Karpas-422 (cell line): ENCODE measurements at places on chromosomes 4 and X. TPM values are rescaled to one million over a fixed set of nuclear protein-coding genes. Genes with fewer than 3 reads are reported as not detected.

DNA sequence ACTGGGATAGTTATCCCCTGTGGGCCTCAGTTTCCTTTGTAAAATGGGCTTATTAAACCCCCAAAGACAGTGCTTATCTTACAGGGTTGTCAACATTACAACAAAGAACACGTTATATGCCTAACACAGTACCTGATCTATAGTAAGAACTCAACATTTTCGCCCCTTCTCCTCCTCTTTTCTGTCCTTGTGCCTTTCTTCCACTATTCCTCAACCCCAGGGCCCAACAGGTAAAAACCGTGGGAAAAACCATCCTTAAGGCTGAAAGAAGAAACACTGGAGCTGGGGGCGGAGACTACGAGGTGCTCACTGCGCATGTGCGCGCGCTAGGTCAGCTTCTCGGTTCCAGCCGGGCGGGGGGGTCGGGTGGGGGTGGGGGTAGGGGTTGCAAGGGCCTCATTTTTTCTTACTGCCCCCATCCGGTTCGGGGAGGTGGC is 426 bp upstream of the XIAP start:
- DNase-seq, result no peak

GRCh38 chr4:125704726-125705125 is 390.0 kb downstream of the FAT4 start:
- DNase-seq, result no peak

The MAGEB17 gene
- total RNA-seq, result not detected in 2 replicates

DNA sequence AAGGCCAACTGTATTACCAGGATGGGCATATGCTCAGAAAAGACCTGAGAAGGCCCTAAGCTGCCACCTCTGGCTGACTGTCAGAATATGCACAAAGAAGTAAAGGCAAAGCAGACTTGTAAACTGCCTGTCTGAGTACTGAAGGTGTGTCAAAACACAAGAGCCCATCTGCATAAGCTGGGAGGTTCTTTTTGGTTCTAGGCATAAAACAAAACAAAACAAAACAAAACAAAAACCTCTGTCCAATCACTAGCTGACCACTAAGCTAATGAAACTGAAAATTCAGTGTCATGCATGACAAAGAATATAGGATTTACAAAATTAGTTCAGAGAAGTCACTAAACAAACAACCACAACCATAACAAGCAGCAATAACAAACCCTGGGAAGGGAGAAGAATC is 20.6 kb downstream of the SH3D19 start:
- no peak for DNase-seq

DNA sequence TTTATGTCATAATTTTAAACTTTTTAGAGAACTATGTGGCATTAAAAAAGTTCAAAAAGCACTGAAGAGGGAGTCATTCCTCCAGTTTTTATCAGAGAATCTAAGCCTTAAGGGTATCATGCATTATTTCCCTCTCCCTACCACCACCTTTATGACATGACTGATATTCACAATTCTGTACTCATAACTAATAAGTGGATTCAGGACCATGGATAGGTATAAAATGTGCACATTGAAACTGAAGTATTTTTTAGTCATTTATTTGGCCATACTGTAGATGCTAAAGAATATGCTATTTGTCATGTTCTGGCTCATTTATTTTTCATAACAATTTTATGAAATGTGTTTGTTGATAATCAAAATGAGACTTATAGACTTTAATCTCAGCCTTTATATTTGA is 897.5 kb upstream of the AGA start:
- no peak for DNase-seq

The FRMPD4 gene
- not detected in 2 replicates for total RNA-seq

- no peak for DNase-seq
Measured at GRCh38 chrX:16484338-16484737, 165.6 kb upstream of the S100G start.

The HHIP gene
- not detected in 2 replicates for total RNA-seq

GRCh38 chr4:7186031-7186430 is 6.3 kb upstream of the SORCS2 start:
- DNase-seq, result peak; percentile 91

GRCh38 chr4:17447675-17448298 is 64.1 kb downstream of the QDPR start:
- DNase-seq, result peak; percentile 88

The GLRA2 gene
- not detected in 2 replicates for total RNA-seq

DNA sequence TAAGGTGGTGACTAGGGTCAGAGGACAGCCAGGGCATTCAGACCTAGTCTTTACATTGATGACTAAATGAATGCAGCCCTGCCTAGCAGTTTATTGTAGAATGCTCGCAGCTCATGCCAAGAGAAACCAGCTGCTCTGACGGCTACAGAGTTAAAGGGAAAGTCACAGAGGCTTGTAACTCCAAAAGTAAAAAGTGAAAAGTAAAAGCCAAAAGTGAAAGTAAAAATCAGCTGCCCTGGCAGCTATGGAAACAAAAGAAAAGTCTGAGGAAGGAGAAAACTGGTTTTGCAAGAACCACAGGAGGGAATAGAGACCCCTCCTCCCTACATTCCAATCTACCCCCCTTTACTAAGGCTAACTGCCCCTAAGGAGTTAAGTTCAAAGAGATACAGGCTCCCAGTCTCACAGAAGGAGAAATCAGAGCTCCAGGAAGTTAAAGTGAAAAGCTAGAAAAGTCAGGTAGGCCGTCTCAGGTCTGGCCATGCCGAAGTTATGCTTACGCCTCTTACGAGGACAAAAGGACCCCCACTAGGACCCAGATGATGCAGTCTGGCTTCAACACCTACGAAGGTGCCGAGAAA is 6.0 kb downstream of the GAGE10 start:
- DNase-seq, result peak; percentile 53

The PLA2G12A gene
- 5.8 and 20.6 TPM in 2 replicates for total RNA-seq

DNA sequence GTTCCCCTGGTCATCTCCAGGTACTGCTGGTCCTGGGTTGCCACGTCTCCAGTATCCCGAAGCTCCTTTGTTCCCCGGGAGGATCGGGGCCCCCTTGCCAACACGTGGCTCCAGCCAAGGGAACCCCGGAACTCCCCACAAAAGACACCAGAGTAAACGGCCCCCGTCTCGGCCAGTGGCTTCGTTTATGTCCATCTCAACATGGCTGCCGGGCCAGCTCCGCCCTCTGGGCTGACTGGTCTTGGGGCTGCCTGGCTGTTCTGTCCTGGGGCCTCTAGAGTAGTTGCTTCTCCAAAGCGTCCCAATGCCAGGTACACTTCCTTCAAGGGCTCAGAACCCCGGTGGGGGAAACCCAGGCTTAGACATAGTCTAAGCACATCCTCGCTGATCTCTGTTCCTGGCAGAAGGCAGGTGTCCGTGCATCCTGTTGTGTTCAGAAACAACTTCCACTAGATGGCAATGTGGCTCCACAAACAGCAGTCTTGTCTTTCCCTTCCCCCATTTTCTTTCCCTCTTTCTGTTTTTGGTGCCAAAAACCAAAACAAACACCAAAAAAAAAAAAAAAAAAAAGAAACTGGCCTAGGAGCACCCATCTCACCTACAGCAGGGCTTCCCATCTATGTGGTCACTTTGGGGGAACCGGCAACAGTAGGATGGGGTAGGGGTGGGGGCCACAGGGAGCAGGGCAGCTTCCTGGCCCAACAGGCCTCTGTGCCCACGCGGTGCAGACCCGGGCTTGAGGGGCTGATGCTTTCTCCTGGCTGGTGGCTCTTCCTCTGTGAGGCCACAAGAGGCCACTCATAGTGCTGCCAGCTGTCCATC is 35.3 kb downstream of the NBDY start:
- DNase-seq, result peak; percentile 93

DNA sequence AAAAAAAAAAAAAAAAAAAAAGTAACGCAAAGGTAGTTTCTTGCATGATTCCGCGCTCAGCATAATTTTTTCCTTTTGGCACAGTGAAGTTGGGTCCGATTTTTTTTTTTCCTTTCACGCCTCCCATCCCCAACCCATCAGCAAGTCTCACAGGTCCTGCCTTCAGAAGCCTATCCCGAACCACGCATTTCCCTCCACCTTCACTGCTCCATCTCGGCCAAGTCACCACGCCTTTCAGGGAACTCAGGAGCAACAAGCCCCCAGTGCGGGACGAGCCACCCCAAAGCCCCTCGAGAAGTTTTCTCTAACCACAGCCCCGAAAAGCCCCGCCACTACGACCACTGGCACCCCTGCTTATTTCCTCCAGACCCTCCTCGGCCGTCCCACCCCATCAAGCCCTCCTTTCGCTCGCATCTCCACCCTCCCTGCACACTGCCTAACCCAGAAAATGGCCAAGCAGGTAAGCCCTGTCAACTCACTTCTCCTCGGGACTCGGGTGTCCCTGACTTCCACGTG is 1.0 kb downstream of the SLBP start:
- no peak for DNase-seq

DNA sequence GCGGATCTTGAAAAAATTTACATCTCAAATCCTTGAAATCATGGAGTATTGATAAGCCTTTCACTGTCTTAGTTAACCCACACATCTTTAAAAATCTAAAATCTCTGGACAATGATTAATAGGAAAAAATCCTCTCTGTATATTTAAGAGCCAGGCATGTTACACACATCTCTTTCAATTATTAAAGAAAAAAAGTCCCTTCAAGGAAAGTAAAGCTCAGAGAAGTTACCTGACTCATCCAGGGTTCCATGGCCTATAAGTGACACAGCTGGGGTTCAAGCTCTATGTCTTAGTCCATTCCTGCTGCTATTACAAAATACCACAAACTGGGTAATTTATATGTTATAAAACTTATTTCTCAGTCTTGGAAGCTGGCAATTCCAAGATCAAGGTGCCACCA is 14.2 kb upstream of the FGF16 start:
- no peak for DNase-seq

The AMBN gene
- total RNA-seq, result not detected in 2 replicates

DNA sequence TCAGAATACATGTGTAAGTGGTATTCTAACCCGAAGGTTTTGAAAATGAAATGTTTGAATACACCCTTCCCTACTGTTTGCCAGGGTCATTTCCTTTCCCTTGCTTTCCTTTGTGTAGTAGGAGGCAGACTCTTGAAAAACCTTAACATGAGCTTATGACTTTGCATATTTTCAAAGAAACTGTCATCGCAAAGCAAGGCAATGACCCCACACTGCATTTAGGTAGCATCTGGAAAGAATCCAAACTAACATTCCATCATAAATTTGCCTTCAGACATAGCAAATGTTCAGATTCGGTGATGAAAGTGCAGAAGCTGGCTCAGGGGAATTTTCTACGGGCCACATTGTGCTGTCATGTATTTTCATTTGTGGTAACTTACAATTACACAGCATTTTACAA is 32.3 kb downstream of the SH2D1A start:
- DNase-seq, result no peak

DNA sequence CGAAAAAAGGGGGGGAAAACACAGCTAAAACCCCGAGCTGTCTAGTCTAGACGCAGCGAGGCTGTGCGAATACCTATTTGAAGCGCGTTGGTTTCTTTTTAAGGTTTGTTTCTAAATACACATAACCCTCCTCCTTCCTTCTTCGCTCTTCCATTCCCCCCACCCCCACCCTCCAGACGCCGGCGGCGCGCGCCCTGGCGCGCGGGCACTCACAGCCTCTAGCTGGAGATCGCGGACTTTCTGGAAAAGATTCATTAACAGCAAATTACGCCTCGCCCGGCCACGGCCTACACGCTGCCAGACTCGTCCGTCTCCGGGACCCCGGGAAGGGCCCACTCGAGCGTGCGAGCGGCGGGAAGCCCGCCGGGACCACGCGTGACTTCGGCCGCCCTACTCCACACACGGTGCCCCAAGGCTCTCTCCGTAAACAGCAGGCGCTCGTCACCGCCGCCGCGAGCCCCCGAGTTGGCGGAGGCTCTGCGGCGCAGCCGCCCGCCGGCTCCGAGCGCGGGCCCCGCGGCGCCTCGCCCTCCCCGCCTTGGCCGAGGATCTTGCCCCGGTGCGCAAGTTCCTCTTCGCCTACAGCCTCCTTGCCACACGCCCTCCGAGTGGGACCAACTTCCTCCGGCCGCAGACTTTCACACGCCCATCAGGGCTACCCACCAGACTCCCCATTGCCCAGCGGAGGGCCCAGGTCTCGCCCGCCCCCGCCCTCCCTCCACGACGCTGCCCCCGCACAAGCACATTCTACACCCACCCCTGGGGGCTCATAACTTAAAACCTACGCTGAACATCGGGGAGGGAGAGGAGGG is 2.0 kb downstream of the BCOR start:
- DNase-seq, result peak; percentile 79

DNA sequence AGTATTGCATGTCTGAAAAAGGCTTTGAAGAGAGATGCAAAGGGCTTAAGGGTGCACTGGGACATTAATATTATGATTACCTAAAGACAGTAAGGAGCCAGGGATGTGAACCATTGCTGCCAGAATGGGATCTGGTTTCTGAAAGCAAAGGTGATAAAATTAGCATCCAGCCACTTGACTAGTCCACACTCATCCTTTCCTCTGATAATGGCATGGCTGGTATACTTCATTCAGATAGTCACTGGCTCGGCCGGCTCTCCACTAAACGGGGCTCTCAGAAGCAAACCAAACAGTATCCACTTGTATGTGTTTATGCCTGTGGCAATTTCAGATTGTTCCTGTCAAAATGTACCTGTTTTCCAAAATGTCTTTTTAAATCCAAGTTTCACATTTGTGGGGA is 46.4 kb downstream of the MAMLD1 start:
- no peak for DNase-seq

DNA sequence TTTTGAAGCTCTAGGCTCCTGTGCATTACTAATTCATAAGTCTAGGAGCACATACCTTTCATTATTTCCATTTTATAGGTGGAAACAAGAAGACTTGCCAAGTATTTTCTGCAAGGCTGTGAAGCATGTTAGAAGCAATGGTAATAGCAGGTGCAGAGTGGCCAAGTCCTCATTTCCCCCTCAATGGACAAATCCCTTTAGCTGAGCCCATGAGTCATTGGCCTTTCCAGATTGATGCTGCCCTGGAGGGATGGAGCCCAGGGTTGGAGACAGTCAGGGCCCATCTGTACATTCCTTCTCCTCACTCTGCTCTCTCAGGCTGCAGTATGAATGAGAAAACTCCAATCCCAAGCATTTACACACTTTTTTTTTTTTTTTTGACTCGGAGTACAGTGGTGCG is 6.6 kb downstream of the MGST2 start:
- DNase-seq, result no peak

DNA sequence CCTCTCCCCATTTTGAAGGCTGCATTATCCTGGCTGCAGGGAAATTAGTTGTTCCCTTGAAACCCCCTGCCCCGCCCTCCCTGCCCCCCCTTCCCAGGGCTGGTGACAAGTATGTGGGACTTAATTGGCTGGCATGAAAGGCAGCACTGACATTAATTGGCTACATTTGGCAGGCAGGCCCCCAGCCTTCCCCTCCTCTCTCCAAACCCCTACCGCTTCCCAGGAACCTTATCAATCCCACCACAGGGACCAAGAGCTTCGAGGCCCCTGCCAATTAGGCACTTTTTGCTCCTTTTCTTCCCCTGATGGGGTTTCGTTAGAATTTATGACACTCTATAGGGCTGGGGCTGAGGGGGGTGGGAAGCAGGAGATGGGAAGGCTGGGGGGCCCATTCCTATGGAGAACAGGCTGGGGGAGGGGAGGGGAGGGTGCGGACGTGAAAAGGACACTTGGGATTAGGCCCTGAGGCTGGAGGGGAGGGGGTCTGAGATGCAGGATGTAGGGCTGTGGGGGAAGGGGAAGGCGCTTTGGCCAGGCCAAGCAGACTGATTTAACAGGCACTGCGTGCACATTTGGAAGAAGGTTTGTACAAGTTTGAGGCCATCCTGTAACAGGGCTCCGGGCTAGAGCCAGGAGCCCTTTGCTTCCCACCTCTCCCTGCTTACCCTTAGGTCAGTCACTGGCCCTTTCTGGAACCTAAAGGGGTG is 52.2 kb downstream of the EFNB1 start:
- DNase-seq, result no peak

GRCh38 chr4:146343199-146343598 is 128.9 kb downstream of the REELD1 start:
- no peak for DNase-seq

The GAB3 gene
- 3.5 and 26.2 TPM in 2 replicates for total RNA-seq

The KLKB1 gene
- total RNA-seq, result 1.9 and 5.1 TPM in 2 replicates

GRCh38 chr4:146634825-146635224 is 3.9 kb upstream of the POU4F2 start:
- DNase-seq, result no peak
